ENCODE measurements at places on chromosomes 2 and 18.

DNA sequence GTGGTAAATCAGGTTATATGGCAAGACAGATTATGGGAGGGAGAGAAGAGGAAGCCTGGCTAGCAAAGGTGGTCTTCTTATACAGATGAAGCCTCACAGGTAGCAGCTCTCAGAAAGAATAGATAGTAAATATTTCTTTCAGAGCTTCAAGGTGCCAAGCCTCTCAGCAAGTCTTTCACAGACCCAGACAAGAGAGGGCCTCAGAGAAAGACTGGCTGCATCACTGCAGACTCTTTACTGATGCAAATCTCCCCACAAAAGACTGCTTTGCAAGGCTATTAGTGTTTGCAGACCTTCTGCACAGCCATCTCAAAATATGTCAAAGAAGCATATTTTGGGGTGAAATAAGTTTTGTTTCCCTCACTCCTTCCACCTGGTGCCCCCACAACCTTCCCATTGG lies 372.4 kb upstream of the RND3 start:
- DNase-seq: no peak

GRCh38 chr2:97761192-97761591 lies 47.8 kb downstream of the ZAP70 start:
- DNase-seq: no peak

- DNase-seq: no peak
Measured at GRCh38 chr2:139031722-139032121, 251.5 kb upstream of the NXPH2 start.

DNA sequence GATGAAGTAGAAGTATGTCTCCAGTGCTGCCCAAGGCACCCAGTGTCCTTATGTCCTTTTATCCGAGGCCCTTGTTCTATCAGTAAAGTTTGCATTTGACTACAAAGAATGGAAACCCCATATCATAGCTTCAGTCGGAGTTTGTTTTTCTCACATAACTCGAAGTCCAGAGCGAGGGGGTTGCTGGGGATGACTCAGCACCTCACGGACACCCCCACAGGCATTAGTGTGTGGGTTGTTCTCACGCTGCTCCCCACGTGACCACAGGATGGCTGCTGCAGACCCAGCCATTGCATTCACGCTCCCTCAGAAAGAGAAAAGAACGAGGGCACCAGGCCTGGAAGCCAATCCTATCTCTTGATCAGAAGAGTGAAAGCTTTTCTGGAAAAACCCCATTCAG lies 27.8 kb downstream of the SALL3 start:
- DNase-seq: no peak

GRCh38 chr2:168633895-168634294 lies 168.5 kb upstream of the NOSTRIN start:
- DNase-seq: no peak
